ENCODE measurements at places on chromosomes 5 and 9. TPM values are rescaled to one million over a fixed set of nuclear protein-coding genes. Genes with fewer than 3 reads are reported as not detected.

Gene NTRK2
- total RNA-seq = 63.4 TPM

Gene OTULINL
- 3.0 TPM for total RNA-seq

DNA sequence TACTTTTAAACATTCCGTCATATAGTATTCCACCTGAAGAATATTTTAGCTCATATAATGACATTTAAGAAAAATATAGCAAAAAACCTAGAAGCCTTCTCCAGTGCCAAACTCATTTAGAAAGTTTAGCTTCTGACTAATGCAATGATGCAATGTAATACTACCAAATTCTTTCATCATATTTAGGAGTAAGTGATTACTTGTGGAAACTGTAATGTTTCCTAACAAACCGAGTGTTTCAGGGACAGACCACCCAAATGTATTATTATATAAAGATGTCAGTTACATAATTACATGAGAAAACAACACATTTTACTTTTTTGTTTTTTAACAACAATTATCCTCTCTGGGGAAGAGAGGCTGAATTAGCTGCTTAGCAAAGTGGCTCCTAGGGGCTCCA lies 316.2 kb downstream of the ARL15 start:
- DNase-seq = no peak

- DNase-seq = no peak
Measured at GRCh38 chr5:33088176-33088575, 352.6 kb upstream of the TARS1 start.

- no peak for DNase-seq
Measured at GRCh38 chr5:166165596-166165995, 2125.8 kb upstream of the WWC1 start.

DNA sequence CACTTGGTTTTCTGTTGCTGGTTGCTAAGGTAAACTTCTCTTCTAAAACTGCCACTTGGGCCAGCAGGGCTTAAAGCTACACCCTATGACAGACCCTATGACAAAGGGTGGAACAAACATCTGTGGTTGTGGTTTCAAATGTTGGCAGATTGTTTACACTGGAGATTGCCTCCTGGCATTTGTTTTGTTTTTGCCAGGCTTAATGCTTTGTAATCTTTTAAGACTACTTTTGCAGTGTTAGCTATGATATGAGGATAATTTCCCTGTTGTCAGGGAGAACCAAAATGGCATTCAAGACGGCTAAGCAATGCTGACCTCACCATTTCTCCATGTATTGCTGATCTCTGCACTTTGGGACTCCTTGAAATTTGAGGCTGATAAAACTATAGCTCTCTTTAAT lies 50.3 kb downstream of the MAMDC2 start:
- no peak for DNase-seq

DNA sequence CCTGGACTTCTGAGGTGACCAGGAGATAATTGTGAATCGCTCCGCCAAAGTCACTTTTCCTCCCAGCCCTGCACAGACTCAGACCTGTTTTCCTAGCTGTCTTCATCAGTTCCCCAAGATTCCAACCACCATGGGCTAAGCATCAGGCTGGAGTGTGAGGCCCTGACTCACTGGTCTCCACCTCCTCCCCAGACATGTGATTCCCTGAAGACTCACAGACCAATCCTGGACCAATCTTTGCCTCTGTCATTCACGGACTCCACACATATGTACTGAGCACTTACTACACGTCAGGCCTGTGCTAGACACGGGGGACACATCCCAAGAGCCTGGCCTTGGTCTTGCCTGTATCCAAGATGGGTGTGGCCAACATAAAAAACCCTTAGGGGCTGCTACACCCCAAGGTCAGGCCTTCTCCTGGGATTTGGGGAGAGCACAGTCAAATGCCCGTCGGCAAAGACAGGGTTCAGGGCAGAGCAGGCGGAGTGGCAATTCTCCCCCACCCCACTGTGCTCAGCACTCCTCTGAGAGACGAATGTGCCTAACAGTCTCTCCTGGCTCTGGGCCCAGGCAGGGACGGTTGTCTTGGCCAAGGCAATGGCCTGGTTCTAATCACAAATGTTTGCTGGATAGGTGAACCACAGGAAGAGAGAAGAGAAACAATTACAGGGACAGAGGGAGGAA lies 11.9 kb downstream of the EEIG1 start:
- no peak for DNase-seq

GRCh38 chr9:132547436-132547835 lies 35.0 kb upstream of the BARHL1 start:
- DNase-seq = no peak
